ENCODE measurements at places on chromosomes 11 and 22. TPM values are rescaled to one million over a fixed set of nuclear protein-coding genes. Genes with fewer than 3 reads are reported as not detected.

The CSNK2A3 gene
- total RNA-seq, result 1.3 TPM

The SRRD gene
- 13.3 TPM for total RNA-seq

The ATM gene
- 435 TPM for total RNA-seq

The CHKA gene
- total RNA-seq, result 23.1 TPM

The AQP11 gene
- total RNA-seq, result 0.10 TPM

The SLC22A6 gene
- total RNA-seq, result not detected

The TYR gene
- not detected for total RNA-seq
